ENCODE measurements at places on chromosomes 1 and 21.

- DNase-seq: no peak
Measured at GRCh38 chr1:184053881-184054280, 2.4 kb downstream of the TSEN15 start.

DNA sequence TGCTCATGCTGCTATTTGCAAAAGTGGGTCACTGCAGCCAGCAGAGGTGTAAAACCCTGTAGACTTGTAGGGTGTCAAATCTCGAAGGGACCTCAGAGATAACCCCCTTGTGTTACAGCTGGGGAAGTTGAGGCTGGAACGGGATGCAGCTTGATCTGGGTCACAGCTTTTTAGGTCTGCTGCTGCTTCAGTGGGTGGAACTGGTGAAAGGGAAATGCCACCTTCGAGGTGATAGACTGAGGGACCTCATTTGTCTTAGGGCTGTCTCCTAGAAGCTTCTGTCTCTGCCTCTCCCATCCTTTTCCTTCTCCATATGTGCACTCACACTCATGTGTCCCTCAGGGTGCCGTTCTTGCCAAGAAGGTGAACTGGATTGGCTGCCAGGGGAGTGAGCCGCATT lies 35.4 kb downstream of the QSOX1 start:
- no peak for DNase-seq

DNA sequence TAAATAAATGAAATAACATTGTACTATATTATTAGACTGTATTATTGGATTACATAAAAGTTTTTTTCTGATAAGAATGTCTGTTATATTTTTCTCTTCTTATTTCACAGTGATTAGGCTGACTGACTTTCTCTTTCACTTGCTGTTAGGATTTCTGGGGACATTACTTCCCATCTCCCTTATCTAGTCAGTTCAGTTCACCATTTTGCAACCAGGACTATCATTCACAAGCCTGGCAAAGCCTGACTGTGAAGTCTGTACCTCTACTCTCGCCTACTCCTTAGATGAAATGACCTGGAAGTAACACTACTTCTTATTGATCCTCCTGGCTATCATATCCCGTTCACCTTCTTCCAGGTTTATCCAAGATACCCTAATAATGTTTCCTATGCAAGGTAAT lies 676.6 kb downstream of the USP25 start:
- DNase-seq: no peak

DNA sequence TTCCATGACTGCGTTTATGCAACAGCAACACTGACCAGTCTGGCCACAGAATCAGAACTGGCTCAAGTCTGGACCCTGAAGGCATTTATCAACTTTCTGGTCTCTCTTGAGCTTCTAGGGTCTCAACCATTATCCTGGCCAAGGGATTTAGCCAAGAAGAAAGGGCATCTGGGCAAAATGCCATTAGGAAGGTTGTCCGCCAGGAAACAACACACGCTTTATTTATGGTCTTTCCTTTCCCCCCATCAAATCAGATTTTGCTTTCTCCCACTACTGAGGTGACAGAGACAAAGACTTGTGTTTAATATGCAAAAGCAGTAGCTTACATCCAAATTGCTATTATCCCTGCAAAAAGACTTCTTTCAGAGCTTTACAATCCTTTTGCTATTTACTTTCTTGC lies 81.6 kb upstream of the PPP2R5A start:
- DNase-seq: no peak

- no peak for DNase-seq
Measured at GRCh38 chr1:206796116-206796515, 23.8 kb upstream of the IL10 start.

- DNase-seq: no peak
Measured at GRCh38 chr1:181148636-181149035, 60.1 kb downstream of the IER5 start.

DNA sequence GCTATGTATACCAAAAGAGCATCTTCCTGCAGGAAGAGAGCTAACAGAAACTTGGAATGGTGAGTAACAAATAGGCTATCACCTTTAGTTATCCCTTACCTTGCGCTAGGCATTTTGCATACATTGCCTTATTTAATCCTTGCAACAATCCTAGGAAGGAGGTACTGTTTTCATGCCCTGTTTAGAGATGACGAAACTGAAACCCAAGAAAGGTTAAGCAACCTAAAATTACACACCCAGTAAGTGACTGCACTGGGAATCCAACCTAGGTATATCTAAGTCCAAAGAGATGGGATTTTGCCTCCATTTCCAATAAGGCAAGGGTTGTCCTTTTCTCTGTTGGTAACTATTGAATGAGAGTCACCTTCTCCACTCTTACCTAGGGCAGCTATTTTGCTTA lies 144.5 kb downstream of the TM2D1 start:
- DNase-seq: no peak

All from vagina (tissue), 2 donors.